ENCODE measurements at places on chromosomes 1 and 21.
A peak's percentile ranks its signal among the peaks of the same experiment; 100 is the strongest.

- peak; percentile 20 for DNase-seq
Observed at GRCh38 chr1:70034403-70034802, 171.0 kb downstream of the LRRC40 start.

DNA sequence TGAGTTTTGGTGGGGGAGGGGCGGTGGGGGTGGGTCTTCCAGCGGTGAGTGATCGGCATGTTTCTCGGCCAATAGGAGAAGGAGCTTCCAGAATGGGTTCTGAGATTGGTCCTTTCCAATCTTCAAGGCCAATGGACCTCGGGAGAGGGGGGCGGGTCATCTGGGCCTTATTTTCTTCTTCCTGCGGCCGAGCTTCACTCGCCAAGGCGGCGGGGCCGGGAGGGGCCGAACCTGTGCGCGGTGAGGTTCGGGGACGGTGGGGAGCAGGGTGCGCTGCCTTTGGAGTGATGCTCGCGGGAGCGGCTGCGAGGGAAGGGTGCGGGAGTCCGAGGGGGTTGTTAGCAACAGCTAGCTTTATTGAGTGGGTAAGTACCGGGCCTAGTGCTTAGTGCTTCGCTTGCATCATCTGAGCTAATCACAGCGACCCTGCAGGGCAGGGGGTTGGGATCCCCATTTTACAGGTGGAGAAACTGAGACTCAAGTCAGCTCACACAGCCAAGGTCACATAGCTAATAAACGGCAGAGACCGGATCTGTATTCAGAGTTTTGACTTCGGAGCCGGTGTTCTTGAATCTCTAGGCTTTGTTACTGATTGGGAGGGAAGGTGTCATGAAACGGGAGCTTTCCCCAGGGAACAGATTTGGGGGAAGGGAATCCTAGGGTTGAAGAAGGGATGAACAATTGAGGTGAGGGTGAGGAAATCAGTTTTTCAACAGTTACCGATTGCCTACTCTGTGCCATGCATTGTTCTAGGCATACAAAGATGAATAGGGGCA, 549 bp downstream of the KDM4A start:
- peak; percentile 96 for DNase-seq

GRCh38 chr1:185733818-185734735, at the start of gene HMCN1:
TSS of gene HMCN1 (plus strand) at chr1:185734391. CDS start at chr1:185734780, 389 bp downstream.
- peak; percentile 87 for DNase-seq

GRCh38 chr1:198153804-198154203, 3.0 kb upstream of the NEK7 start:
- DNase-seq = no peak

- peak; percentile 36 for DNase-seq
Observed at GRCh38 chr1:9249534-9250410, 15.2 kb downstream of the H6PD start.

DNA sequence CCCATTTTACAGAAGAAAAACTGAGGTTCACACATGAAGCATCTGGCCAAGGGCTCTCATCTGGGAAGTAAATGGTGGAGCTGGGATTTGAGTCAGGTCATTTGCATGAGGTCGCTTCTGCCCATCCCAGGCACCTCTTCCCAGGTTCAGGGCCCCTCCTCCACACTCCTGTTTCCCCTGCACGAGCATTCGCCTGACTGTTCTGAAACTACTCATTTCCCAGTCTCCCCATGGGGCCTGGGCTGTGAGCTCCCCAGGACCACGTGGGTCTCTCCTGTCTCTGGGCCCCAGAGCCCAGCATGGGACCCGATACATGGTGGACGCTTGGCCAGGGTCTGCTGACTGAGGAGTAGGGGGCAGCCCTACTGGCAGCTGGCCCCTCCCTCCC, 360.8 kb downstream of the MATN1 start:
- no peak for DNase-seq

GRCh38 chr1:34266127-34266951, 89.6 kb downstream of the C1orf94 start:
- DNase-seq = peak; percentile 61

GRCh38 chr1:17339521-17339920, 31.5 kb downstream of the PADI4 start:
- DNase-seq = no peak

- peak; percentile 74 for DNase-seq
Observed at GRCh38 chr1:147890177-147890790, 12.3 kb upstream of the GJA8 start.

- no peak for DNase-seq
Observed at GRCh38 chr1:68313735-68314134, 81.4 kb upstream of the WLS start.

DNA sequence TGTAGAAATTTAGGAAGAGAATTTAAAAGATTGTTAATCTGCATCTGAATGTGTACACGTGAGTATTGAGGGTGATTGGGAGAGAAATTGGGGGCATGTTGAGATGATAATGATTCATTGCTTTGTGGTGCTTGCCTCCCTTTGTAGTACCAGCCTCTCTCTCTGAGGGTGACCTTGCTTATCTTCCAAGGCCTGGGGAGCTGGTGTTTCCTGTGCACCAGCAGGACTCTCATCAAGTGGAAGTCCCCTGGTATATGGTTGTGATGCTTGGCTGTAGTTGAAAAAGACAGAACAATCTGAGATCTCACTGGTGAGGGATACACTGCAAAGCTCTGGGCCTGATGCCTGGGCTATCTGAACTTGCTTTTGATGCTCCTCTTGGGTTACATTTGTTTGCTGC, 4.0 kb downstream of the TCHHL1 start:
- no peak for DNase-seq

DNA sequence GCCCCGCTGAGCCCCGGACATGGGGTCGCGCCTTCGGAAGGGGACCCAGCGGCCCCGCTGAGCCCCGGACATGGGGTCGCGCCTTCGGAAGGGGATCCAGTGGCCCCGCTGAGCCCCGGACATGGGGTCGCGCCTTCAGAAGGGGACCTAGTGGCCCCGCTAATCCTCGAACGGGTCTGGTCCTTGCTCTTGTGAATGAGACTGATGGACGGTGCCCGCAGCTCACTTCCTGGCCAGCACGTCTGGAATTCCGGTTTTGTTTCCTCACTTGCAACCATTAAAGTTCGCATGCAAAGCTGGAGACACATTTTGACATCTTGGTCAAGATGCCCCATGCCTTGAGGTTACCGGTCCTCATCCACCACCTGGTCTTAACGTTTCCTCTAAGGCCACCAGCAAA, 5.6 kb downstream of the WRAP73 start:
- DNase-seq = no peak
